COLO829 (cell line): ENCODE measurements at places on chromosomes 7 and 10.

DNA sequence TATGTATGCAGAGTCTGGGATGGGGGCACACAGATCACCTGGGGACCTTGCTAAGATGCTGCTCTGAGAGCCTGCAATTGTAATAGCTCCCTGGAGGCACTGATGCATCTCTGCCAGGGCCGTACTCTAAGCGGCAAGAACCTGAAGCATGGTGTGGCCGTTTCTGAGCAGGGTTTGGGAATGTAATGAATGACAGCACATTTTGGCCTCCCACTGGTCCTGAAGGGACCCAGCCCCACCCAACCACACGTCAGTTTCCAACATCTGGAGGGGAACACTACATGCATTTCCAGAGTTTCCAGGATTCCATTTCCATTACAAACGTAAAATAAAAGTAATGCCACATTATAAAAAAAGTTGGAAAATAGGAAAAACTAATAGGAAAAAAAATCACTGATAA, 14.0 kb downstream of the ZCCHC24 start:
- DNase-seq, result no peak

DNA sequence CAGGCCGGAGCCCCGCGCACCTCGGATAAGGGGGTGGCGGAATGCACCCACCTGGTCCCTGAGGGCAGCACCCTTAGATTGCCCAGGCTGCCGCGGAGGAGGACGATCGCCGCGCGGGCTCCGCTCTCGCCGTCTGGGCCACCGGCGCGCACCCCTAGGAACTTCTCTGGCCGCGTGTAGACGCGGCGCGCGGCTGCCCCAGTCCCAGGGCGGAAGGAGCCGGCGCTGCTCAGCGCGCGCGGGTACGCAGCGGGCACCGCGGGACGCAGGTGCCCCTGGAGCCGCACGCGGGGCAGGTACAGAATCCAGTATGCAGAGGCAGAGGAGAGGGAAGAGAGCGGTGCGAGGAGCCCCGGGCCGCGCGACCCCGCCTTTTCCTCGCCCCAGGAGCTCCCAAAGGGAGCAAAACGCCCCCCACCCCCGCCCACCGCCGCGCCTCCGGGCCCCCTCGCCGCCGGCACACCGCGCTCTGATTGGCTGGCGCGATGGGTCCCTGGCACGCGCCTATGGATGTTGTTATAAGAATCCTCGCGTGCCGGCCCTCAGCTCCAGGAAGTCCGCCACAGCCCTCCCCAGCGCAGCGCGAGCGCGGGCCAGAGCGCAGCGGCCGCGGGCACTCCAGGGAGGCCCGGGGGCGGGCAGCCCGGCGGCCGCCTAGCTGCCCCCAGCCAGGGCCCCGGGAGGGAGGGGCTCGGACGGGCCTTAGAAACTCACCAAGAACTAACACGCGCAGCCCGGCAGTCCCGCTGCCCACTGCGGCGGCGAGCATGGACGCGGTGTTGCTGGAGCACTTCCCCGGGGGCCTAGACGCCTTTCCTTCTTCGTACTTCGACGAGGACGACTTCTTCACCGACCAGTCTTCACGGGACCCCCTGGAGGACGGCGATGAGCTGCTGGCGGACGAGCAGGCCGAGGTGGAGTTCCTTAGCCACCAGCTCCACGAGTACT, at the start of gene PTF1A:
Gene PTF1A, plus strand, starts transcription at position 549 of the 948 bp plus-strand sequence. Its CDS starts 219 bp downstream, at position 768.
- DNase-seq, result no peak

GRCh38 chr7:140888087-140888486, 36.6 kb downstream of the BRAF start:
- no peak for DNase-seq

- no peak for DNase-seq
Measured at GRCh38 chr10:114408968-114409444, 4.7 kb upstream of the AFAP1L2 start.

DNA sequence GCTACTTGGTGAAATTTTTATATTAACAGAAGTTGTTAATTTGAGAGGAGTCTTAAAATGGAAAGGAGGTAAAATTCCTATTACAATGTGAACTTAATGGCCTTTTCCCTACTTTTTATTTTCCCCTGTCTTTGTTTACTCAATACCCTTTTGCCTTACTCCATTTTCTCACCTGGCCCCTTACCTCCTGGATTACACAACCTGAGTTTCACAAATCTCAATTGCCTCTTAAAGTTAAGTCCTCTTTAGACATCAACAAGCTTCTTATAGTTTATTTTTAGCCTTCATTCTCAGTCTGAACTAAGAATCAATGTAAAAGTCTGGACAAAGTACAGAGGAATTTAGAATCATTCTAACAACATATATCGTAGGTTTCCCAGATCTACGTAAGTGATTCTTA, 247.0 kb downstream of the PCDH15 start:
- DNase-seq, result no peak

GRCh38 chr7:104921596-104921995, 92.4 kb upstream of the KMT2E start:
- DNase-seq, result no peak

GRCh38 chr10:101363850-101364400, 10.0 kb downstream of the BTRC start:
- DNase-seq, result no peak

DNA sequence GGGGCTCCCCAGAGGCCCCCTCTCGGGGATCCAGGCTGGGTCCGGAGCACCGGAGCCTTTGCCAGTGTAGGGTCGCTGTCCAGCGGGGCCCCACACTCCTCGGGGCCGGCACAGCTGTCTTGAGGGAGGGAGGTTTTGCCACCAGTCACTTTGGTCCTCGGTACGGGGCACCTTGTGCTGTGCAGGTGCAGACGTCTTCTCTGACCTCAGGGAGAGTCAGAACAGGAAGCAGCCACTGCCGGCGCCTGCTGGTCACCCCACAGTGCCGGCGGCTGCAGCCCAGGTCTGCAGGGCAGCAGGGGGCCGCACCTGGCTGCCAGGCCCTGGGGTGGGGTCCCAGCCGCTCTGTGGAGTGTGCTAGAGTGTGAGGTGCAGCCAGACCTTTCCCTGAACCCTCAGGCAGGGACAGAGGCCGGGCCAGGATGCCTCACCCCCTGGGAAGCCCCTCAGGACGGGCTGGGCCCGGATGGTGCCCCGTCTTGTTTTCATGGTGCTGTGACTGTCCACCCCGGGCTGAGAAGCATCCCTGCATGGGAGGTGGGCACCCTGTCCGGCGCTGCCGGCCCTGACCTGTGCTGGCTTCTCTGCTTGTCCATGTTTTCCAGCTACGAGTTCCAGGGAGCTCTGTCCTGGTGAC, 8.2 kb downstream of the MAFK start:
- no peak for DNase-seq

DNA sequence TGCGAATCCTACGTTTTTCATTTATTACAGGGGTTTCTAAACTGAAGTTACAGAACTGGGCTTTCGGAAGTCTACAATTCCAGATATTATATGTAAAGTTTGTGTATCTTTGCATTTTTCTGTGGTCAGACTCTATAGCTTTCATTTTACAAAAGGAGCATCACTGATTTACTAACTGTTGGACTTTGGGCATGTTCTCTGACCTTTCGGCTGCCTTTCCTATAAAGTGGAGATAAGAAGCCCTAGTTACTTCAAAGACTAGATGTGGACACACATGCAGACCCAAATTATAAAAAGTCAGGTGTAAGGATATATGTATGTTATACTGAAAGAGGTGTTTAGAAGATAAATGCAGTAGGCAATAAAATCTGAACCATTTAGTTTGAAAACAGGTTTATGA, 126.6 kb upstream of the PRKCQ start:
- no peak for DNase-seq

- DNase-seq, result no peak
Measured at GRCh38 chr10:23331567-23332301, 12.9 kb downstream of the C10orf67 start.

- no peak for DNase-seq
Measured at GRCh38 chr10:95694665-95695064, 938 bp upstream of the TCTN3 start.

DNA sequence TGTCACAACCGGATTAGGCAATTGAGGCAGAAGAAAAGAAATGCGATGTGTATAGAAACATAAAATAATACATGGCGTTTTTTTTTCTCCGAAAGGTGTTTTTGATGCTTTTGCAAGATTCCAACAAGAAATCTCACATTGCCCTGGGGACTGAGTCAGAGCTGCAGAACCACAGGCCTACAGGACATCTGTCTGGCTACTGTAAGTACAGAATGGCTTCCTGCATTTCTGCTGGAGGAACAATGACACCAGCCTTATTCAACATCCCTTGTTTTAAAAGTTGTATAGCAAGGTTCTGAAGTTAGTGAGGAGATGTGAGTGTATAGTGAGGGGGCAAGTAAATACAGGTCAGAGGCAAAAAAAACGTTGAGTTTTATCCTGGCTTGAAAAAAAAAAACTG, 256.4 kb downstream of the ABCA13 start:
- DNase-seq, result no peak

- DNase-seq, result no peak
Measured at GRCh38 chr10:116669832-116670644, 49.3 kb downstream of the PNLIPRP2 start.

DNA sequence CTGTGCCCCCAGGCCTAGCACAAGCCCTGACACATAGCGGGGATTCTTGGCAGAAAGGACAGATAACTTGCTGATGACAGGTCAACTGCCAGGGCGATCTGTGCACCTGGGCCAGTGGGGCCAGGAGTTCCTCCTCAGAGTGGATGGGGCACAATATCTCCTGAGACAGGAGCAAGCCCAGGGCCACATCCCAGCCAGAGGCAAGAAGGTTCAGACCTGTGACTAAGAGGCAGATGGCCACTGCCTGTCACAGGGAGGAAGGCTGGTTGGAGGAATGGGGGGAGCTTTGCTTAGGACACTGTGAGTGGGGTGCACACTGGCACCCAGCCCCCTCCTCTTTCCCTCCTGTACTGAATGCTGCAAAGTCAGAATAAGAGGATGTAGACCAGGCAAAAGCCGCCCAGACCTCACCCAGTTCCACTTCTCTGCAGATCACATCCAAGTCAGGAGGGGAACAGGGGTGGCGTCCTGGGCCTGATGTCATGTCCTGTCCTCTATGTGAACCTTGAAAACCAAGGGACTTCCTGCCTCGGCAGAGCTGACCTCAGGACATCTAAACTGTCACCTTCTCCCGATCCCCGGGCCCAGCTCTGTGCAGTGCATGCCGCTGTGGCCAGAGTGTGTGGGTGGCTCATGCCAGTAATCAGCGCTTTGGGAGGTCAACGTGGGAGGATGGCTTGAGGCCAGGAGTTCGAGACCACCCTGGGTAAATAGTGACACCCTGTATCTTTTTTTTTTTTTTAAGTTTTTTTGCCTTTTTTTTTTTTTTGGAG, 1.3 kb downstream of the GUSB start:
- no peak for DNase-seq

DNA sequence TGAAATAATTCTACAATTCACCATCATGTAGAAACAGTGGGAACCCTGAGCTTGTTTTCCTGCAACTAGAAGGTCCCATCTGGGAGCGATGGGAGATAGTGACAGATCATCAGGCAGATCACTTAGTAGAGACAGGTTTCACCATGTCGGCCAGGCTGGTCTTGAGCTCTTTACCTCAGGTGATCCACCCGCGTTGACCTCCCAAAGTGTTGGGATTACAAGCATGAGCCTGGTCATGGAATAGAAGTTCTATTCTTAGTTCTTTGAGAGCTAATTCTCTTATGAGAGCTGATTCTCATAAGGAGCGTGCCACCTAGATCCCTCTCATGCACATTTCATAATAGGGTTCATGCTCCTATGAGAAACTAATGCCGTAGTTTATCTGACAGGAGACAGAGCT, 778.0 kb upstream of the AUTS2 start:
- DNase-seq, result no peak

GRCh38 chr10:34941471-34942357, 126.6 kb upstream of the PARD3 start:
- DNase-seq, result no peak

- no peak for DNase-seq
Measured at GRCh38 chr7:41627645-41628298, 75.1 kb downstream of the INHBA start.

GRCh38 chr7:70706204-70706603, 425.7 kb upstream of the GALNT17 start:
- DNase-seq, result no peak

GRCh38 chr7:41731493-41732435, 28.9 kb upstream of the INHBA start:
- DNase-seq, result no peak

GRCh38 chr7:80528689-80529088, 16.8 kb upstream of the GNAT3 start:
- no peak for DNase-seq

DNA sequence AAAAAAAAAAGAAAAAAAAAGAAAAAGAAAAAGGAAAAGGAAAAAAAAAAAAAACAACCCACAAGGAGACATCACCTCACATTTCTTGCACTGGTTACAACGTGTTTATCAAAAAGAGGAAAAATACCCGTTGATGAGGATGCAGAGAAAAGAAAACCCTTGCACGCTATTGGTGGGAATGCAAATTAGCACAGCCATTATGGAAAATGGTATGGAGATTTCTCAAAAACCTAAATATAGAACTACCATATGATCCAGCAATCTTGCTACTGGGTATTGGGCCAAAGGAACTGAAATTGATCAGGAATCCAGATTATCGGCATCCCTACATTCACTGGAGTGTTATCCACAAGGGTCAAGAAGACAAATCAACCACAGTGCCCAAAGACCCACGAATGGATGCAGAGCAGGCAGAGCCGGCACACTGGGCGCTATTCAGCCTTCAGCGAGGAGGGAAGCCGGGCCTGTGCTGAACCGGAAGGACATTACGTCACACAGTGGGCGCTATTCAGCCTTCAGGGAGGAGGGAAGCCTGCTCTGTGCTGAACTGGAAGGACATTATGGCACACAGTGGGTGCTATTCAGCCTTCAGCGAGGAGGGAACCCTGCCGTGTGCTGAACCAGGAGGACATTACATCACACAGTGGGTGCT, 258.7 kb downstream of the ZMYND11 start:
- DNase-seq, result no peak

DNA sequence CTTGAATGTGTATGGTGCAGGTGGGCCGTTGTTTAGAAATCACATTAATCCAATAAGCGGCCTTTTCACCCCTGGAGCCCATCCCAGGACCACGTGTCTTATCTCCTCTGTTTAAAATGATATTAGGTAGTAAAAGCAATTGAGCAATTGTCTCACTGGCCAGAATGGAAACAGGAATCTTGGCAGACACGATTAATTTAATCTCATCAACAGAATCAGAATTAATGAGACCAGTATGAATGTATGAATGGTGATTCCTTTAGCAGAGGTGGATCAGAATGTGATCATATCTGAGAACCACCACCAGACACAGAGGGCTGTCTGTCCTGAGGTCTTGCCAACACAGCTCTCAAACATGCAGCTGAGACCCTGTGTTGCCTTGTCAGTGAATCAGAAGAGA, 1591.4 kb downstream of the REEP3 start:
- DNase-seq, result no peak

DNA sequence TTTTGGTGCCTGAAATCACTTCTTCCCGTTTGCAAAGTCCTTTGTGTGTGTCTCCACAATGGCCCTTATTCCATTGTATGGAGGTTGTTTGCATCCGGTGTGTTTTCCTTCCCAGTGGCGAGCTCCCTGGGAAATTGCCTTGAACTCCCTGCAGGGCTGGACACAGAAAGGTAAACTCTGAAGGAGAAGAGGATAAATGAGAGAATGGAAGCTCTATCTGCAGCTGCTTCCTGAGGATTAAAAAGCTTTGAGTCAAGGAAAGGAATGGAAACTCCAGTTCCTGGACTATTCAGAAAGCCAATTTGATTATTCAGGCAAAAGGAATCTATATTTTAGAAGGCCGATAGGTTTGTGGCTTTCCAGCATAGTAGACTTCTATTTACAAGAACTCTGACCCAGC, 4.4 kb upstream of the GRK5 start:
- DNase-seq, result no peak
